Activated CD4-positive, alpha-beta T cell treated with anti-CD3 and anti-CD28 coated beads, Interleukin-2, amount 50 U/mL, for 48 hours (primary cell): ENCODE measurements at places on chromosomes 6 and 20.

GRCh38 chr20:54212226-54212625, 4.3 kb downstream of the PFDN4 start:
- no peak for DNase-seq

GRCh38 chr6:66772800-66773199, 1065.8 kb upstream of the EYS start:
- DNase-seq = no peak

- DNase-seq = no peak
Observed at GRCh38 chr6:143037470-143037869, 23.2 kb upstream of the AIG1 start.

DNA sequence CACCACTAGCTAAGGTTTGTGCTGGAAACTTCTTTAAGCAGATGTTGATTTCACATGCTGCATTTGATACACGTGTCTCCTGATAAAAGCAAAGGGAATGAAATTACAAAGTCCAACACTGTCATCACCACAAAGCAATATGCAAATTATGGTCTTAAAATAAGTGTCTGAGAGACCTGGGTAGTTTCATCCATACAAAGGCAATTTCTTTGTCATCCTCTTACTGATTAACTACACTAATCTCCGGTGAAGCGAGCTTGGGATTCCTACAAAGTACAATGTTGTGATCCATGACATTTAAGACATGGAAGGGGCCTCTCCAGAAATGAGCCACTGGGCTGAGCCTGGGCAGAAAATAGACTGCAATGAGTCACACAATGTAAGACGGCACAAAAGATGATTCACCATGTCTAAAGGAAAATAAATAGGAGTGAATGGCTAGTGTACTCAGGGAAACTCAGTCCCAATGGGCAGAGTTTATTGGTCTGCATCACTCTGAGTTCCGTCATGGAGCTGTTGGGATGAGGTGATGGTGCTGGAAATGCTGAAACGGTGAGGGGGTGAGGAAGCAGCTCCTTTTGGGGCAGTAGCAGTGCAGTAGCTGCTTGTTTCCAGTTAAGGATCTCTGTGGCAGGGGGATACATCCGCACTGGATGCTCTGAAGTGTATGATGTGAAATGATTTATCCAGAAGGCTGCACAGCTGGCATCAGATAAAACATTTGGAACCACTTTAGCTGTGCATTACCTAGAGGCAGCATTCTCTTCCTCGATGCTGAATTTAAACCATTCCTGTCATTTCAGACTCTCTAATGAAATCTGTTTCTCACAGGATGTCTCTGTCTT, 103.3 kb downstream of the IBTK start:
- no peak for DNase-seq

DNA sequence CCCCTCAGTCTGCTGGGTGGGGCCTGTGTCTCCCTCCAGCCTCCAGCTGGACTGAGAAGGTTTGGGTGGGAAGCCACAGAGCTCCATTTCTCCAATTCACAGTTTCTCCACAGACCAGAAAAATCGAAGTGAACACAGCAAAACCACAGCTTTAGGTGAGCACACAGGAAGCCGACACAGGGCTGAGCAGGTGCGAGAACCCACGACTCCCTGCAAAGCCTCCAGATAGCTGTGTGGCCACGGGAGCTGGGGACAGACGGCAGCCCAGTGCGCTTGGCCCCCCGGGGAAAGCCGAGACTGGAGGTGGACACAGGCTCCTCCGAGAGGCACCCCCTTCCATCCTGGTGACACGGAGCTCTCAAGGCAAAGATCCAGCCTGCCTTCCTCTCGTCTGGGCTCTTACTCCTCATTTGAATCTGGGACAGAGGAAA, 29.0 kb upstream of the MPC1 start:
- no peak for DNase-seq

DNA sequence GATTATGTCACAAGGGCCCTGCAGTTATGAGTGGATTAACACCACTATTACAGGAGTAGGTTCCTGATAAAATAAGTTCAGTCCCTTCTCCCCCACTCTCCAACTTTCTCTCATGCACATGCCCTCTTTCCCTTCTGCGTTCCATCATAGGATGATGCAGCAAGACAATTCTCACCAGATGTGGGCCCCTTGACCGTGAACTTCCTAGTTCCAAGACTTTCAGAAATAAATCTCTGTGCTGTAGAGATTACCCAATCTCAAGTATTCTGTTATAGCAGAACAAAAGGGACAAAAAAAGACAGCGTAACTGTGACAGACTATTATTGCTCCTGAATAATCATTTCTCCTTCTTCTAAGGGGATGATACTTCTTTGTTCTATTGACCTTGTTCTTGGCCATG, 33.8 kb upstream of the TMEM244 start:
- no peak for DNase-seq

GRCh38 chr6:169858935-169859351, 107.5 kb downstream of the ERMARD start:
- DNase-seq = no peak

DNA sequence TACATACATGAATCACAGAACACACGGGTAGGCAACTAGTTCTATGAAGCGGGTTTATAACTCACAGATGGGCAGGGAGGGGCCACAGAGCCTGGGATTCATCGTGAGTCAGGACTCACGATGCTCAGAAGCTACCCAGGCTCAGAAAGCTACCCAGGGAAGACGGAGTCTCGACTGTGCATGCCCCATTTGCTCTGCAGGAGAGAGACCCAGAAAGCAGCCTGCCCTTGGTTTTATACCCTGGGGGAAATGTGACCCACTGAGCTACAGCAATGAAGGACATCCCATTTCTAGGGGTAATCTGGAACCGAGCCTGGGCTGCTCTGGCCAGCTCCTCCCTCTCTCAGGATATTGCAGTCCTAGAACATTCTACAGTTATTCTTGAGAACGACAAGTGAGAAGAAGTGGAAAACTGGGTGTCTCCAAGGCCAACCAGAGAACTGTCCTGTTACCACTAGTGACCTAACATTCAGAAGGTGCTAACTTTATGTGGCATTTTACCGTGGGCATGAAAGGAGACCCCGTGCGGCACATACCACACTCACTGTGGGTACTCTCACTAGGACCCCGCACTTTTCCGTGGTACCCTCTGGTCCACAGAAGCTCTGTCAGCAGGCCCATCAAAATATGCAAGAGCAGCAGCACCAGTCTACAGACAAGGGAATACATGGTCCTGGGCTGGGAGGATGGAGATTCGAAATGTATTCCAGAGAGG, 201.9 kb upstream of the PMEPA1 start:
- no peak for DNase-seq

- no peak for DNase-seq
Observed at GRCh38 chr6:21953831-21954801, 342.7 kb downstream of the PRL start.

- DNase-seq = no peak
Observed at GRCh38 chr20:48124960-48125359, 339.7 kb upstream of the SULF2 start.

- DNase-seq = no peak
Observed at GRCh38 chr20:5845681-5846615, 95.7 kb downstream of the SHLD1 start.

- no peak for DNase-seq
Observed at GRCh38 chr6:114342086-114342825, 567 bp downstream of the HS3ST5 start.
